Fibroblast of lung (primary cell): ENCODE measurements at places on chromosomes 4 and X.

DNA sequence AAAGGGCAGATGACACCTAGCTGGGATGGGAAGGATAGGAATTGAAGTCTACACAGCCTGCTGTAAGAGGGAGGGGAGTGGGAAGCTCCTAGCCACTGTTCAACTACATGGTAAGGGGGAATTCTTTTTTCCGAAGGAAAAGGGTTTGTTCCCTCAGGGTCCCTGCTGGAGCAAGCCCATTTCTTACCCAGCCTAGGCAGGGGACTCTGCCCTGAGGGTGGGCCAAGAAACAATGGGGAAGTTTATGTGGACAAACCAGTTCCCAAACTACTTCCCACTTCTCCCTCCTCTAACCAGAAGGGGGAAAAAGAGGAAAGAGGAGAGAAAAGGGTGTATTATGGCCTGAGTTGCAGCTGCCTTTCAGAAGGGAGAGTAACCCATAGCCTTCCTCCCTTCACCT is 13.5 kb upstream of the VSIG4 start:
- no peak for DNase-seq
- H3K36me3 ChIP-seq = no peaks in the 10 kb centered on the region
- no peaks in the 10 kb centered on the region for H3K4me1 ChIP-seq
- no peaks in the 10 kb centered on the region for H3K27me3 ChIP-seq
- H3K4me3 ChIP-seq = no peak overlapping the region
- no peak overlapping the region for H3K27ac ChIP-seq

DNA sequence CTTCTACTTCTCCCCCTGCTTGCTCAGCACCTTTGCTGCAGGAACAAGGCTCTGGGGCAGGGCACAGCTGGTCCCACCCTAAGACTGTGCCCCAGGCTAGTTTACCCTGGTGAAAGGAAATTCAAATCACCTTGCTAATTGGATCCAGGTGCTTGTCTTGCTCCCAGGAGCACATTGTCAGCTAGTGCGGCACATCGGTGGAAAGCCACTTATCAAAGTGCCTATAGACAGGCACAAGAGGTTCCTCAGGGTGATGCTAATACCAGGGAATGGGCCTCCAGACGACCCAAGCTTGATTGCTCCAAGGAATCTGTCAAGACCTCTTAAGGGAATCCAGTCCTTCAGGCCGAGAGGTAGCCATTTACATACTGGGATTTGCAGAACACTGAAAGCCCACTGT is 64.5 kb upstream of the PRPS1 start:
- DNase-seq = no peak
- no peaks in the 10 kb centered on the region for H3K27me3 ChIP-seq
- H3K27ac ChIP-seq = no peak overlapping the region
- no peaks in the 10 kb centered on the region for H3K36me3 ChIP-seq

DNA sequence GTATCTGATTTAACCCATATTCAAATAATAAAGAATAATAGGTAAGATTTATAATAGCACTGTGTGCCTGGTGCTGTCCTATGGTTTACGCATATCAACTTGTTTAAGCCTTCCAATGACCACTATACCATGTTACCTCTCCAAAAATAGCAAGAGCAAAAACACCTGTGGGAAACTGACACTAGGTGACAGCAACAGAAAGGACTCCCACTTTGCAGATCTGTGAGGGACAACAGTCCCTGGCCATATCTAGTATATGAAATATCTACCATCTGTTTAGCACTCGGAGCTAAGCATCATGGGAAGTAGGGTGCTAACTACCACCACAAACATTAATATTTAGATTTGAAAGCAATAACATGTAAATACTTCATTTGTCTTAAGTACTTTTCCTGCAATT is 55.7 kb upstream of the TXK start:
- DNase-seq = no peak
- no peaks in the 10 kb centered on the region for H3K4me1 ChIP-seq
- H3K36me3 ChIP-seq = no peaks in the 10 kb centered on the region
- no peak overlapping the region for H3K27ac ChIP-seq

GRCh38 chr4:118842055-118842454 is 6.1 kb upstream of the SEC24D start:
- H3K36me3 ChIP-seq = no peaks in the 10 kb centered on the region
- peak; percentile 9 for DNase-seq
- H3K4me3 ChIP-seq = no peak overlapping the region

DNA sequence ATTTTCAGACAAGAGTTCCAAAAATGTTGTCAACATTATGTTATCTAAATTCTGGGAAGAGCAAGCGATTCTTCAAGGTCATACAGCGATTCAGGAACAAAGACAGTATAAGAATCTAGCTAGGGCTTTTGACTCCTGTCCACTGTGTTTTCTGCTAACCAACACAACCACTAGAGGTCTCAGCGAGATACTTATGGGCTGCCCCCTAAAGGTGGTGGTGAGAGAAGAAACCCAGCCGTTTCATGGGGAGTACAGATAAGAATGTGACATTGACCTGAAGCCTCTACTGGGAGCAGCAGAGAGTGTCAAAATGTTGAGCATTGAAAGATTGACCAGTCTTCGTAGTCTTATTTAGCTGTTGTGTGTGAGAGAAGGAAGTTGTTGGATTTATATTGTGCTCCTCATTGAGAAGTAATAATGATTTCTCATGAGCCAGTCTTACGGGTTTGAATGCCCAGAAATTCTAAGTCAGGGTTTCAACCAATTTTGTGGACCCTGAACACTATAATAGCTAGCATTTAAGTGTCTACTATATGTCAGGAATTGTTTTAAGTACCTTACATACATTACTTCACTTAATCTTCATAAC is 168.3 kb downstream of the SPRY1 start:
- peak; percentile 61 for DNase-seq
- H3K27me3 ChIP-seq = no peaks in the 10 kb centered on the region
- H3K27ac ChIP-seq = no peak overlapping the region
- peaks cover 4% of the 10 kb centered on the region for H3K4me1 ChIP-seq
- no peaks in the 10 kb centered on the region for H3K36me3 ChIP-seq

DNA sequence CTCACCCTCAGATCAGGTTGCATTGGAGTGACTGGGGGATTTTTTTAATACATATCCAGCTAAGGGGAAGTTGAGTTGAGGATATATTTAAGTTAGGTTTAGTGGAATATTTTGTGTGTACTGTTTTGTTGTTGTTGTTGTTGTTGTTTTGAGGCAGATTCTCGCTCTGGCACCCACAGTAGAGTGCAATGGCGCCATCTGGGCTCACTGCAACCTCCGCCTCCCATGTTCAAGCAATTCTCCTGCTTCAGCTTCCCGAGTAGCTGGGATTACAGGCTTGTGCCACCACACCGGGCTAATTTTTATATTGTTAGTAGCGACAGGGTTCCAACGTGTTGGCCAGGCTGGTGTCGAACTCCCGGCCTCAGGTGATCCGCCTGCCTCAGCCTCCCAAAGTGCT is 38.6 kb upstream of the ATP6AP2 start:
- no peak overlapping the region for H3K27ac ChIP-seq
- no peak overlapping the region for H3K4me3 ChIP-seq
- no peaks in the 10 kb centered on the region for H3K4me1 ChIP-seq
- DNase-seq = no peak

DNA sequence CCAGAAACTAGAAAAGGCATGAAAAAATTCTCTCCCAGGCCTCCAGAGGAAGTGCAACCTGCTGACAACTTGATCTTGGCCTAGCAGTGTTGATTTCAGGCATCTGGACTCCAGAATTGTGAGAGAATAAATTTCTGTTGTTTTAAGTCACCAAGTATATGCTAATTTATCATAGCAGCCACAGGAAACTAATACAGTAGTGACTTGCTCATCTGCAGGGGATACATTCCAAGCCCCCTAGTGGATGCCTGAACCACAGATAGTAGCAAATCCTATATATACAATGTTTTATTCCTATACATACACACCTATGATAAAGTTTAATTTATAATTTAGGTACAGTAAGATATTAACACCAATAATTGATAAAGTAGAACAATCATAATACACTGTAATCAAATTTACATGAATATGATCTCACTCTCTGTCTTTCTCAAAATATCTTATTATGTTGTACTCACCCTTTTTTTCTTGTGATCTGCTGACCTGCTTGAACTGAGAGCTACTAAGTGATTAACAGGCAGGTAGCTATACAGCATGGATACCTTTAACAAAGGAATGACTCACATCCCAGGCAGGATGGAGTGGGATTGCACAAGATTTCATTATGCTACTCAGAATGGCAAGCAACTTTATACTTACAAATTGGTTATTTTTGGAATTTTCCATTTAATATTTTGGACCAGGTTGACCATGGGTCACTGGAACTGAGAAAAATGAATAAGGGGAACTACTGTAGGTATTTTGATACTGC is 501.1 kb downstream of the KCNIP4 start:
- DNase-seq = no peak
- no peak overlapping the region for H3K4me3 ChIP-seq
- H3K4me1 ChIP-seq = no peaks in the 10 kb centered on the region

DNA sequence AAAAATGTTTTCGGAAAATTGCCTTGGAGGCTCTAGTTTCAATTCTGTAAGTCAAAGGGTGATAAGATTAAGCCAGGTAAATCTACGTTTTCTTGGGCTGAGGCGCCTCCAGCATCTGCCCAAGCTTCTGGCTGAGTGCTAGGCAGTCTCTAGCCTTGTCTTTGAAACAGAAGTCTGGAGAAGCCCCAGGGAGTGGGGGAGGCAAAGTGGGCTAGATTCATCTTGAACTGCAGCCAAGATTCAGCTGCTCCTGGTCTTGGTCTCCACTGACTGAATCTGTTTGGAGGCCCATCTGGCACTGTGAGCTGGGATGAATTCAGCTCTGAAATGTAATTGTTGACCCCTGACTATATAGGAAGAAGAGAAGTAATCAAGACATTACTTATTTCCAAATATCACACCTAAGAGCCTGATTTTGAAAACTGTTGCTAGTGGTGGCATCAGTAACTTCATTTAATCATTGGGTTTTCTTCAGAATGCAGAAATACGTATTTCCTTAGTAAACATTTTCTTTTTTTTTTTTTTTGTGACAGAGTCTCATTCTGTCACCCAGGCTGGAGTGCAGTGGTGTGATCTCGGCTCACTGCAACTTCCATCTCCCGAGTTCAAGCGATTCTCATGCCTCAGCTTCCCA is 187.3 kb upstream of the LEF1 start:
- no peak overlapping the region for H3K4me3 ChIP-seq
- H3K4me1 ChIP-seq = peaks cover 2% of the 10 kb centered on the region
- no peak overlapping the region for H3K27ac ChIP-seq

- H3K27me3 ChIP-seq = no peaks in the 10 kb centered on the region
- H3K4me1 ChIP-seq = peaks cover 4% of the 10 kb centered on the region
Measured at GRCh38 chr4:182931691-182932345, 14.6 kb upstream of the DCTD start.

DNA sequence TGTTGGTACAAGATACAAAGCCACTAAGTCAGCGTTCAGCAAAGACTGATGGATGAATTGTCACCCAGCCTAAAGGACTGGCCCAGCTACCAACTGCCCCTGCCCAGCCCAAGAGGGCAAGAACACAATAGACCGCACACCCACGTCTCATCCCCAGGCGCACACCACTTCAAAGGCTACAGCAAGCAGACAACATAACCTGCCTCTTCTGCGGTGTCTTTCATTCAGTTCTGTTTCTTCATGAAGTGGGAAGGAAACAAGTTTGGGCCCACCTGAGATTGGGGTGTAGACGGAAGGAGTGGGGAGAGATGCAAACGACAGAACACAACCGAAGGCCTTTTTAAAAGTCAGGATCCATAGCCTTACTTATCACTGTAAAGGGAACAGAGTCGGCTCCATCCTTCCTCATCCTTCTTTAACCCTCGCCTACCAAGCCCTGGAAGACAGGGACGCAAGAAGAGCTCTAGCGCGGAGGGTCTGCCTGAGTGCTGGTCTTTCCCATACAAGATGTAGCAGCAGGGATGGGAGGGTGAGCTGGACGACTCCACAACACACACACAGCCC is 691 bp downstream of the SCARB2 start:
- peak; percentile 68 for DNase-seq
- H3K4me1 ChIP-seq = peaks cover 14% of the 10 kb centered on the region
- H3K27ac ChIP-seq = peak overlapping the region; percentile 96
- peak overlapping the region; percentile 94 for H3K4me3 ChIP-seq

DNA sequence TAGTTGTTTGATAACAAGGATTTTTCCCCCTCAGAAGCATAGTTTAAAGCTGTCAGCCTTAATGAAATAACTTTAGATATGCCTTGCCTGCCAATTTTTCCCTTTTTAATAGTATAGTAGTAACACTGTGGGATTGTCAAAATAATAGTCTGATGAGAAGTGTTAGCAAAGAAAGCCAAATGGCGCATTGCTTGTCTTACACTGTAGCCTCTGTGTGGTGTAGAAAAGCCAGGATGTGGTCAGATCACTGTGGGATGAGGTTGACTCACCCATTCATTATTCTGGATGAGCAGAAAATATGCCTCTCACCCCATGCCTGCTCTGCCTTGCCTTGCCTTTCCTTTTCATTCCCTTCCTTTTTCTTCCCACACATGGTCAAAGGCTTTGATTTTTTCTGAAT is 257.8 kb upstream of the NRK start:
- no peak overlapping the region for H3K4me3 ChIP-seq
- no peaks in the 10 kb centered on the region for H3K4me1 ChIP-seq
- no peaks in the 10 kb centered on the region for H3K36me3 ChIP-seq
- no peaks in the 10 kb centered on the region for H3K27me3 ChIP-seq

DNA sequence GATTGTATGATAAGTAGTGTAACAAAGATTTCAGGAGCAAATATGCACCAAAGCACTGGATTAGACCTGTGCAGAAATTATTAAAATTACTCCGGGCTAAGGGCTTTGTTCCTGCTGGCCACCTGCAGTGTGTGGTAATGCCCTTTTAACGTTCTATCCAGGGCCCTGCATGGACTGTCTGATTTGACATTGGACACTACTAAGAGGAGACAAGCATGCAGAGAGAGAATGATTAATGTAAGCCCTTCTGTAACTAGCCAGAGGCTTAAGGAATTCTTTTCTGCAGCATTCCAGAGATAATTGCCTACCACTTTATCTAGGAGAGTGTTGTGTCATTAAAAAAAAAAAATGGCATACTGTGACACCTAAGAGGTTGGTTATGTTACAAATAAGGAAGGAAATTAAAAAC is 117.0 kb downstream of the PCDH7 start:
- no peaks in the 10 kb centered on the region for H3K27me3 ChIP-seq
- no peak overlapping the region for H3K27ac ChIP-seq
- H3K4me1 ChIP-seq = no peaks in the 10 kb centered on the region
- H3K4me3 ChIP-seq = no peak overlapping the region
- H3K36me3 ChIP-seq = no peaks in the 10 kb centered on the region
- no peak for DNase-seq

DNA sequence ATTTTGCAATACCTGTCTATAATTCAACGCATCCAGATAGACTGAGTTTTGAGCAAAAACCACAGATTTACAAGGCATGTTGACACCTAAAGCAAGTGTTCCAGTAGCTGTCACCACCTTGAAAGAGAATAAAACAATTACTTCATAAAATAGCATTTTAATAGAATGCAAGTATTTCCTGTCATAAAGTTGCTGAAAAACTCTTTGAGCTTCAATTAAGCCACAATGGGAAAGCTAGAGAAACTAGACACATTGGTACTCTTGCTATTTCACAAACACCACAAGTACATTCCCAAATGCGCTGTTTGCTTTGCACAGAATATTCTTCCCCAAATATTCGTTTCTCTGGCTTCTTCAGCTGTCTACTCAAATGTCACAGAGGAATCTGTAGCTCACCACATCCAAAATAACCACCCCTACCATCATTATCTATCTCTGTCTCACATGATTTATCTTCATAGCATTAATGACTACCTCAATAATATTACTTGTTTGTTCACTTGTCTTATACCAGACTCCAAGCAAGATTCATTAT is 70.3 kb downstream of the DDX60 start:
- no peaks in the 10 kb centered on the region for H3K27me3 ChIP-seq
- no peak overlapping the region for H3K27ac ChIP-seq
- no peak overlapping the region for H3K4me3 ChIP-seq
- no peaks in the 10 kb centered on the region for H3K36me3 ChIP-seq
- no peak for DNase-seq

GRCh38 chr4:73673286-73673685 is 53.0 kb upstream of the RASSF6 start:
- H3K4me3 ChIP-seq = no peak overlapping the region
- no peak for DNase-seq
- peaks cover 5% of the 10 kb centered on the region for H3K4me1 ChIP-seq
- H3K27ac ChIP-seq = no peak overlapping the region
